ENCODE measurements at places on chromosomes 6 and 20. TPM values are rescaled to one million over a fixed set of nuclear protein-coding genes. Genes with fewer than 3 reads are reported as not detected.

Gene SLC13A3
- 0.02 TPM for total RNA-seq

Gene SLC35D3
- not detected for total RNA-seq

Gene ULBP2
- 4.6 TPM for total RNA-seq

Gene EDN1
- total RNA-seq, result 37.5 TPM

Gene DZANK1
- 2.1 TPM for total RNA-seq

Gene CDH22
- 0.10 TPM for total RNA-seq

Gene BPIFB4
- total RNA-seq, result not detected

Gene SLC26A8
- 0.07 TPM for total RNA-seq

Gene TBCC
- 18.4 TPM for total RNA-seq

Gene TTBK1
- total RNA-seq, result 0.05 TPM

Gene JPH2
- 6.5 TPM for total RNA-seq
